BJ (cell line): ENCODE measurements at places on chromosomes 7 and 10.

DNA sequence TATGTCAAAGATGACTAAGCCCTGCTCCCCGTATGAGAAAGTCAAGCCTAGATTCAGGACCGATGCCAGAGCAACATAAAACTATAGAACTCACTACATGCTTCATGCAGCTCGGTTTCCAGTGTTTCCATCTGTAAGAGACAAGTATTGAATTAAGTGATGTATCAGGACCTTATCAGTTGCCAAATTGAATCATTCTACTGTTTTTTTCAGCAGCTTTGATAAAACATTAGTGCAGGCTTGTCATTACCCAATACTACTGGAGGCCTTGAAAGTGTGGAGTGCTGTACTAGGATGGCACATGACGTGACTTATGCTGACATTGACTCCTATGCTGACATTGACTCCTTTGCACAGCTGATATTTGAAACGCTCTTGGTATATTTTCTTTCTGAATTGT is 10.8 kb upstream of the NRP1 start:
- no peak for DNase-seq

- DNase-seq: no peak
Measured at GRCh38 chr7:121126801-121127534, 138.5 kb downstream of the CPED1 start.

DNA sequence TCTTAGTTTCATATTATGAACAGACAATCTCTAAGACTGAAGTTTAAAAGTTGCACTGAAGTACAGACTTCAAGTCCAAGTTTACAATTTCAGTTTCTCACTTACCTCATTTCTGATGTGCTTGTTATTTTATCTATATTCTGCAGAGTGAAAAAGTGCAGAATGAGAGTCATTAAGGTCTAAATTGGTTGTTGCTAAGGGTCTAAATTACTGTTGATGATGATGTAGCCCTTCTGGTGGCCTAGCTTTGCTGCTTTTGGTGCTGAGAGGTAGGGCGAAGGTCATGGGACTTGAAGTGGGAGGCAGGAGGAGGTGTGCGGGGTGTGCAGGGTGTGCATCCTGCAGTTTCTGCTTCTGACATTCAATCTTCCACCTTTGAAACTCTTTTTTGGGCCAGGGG is 38.8 kb upstream of the NRP1 start:
- DNase-seq: no peak

- no peak for DNase-seq
Measured at GRCh38 chr7:158108646-158109293, 478.9 kb downstream of the PTPRN2 start.

DNA sequence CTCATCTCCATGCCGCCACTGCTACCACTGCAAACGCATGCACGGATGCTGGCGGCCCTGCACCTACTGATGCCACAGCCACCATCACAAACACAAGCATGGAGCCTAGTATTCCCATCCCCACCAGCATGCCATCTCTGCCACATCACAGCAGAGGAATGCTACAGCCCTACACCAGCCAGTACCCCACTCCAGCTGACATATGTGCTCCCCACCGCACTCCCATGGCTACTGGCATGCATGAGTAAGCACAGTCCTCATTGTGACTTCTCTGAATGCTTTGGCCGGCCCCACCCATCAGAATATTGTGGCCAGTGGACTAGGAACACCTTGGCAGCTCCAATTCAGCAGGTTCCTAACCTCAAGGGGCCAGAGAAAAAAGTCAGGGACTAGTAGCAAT is 705.5 kb downstream of the POM121L12 start:
- no peak for DNase-seq

- no peak for DNase-seq
Measured at GRCh38 chr7:142878315-142878714, 7.2 kb downstream of the TRPV6 start.

GRCh38 chr7:151396328-151396970 is 13.4 kb downstream of the WDR86 start:
- DNase-seq: no peak

- no peak for DNase-seq
Measured at GRCh38 chr10:58653139-58653538, 140.5 kb downstream of the BICC1 start.

GRCh38 chr10:3126741-3127346 is 45.7 kb downstream of the PITRM1 start:
- DNase-seq: no peak

DNA sequence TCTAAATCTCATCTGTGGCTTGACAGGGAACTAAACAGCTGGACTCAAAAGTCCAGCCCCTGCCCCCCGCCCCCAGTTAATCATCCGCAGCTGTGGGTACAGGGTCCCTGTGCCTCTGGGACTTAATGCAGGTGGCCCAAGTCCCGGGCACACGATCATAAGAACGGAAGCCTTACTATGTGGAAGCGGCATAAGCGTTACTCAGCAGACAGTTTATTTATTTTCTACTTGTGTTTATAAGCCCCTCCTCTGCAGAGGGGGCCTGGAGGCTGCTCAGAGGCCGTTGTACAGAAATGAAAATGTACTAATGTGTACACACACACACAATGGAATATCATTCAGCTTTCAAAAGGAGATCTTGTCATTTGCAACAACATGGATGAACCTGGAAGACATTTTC is 158.0 kb upstream of the TNS3 start:
- no peak for DNase-seq

- DNase-seq: no peak
Measured at GRCh38 chr10:118753331-118754228, 1.2 kb downstream of the CACUL1 start.

GRCh38 chr7:37234928-37235327 is 213.7 kb downstream of the ELMO1 start:
- DNase-seq: no peak

DNA sequence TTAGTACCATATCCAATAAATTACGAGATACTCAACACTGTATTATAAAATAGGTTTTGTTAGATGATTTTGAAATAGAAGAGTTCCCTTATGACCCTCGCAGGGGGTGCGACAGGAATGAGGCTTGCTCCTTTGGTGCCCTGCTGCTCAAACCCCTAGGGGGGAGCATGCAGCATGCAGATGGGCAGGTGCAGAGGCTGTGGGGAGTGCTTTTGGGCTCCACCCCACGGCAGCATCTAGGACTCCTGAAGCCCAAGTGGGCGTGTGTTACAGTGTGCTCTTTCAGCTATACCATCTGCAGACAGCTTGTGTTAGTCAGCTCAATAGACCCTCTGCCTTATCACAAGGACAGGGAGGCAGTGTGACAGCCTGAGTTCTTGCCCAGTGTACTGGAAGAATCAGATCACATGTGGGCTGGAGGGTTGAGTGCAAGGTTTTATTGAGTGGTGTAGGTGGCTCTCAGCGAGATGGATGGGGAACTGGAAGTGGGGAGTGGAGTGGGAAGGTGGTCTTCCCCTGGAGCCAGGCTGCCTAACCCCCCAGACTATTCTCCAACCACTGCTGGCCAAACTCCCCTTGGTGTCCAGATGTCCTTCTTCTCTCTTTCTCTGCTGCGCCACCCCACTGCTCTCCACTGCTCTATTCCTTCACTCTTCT is 3.1 kb upstream of the MRC1 start:
- no peak for DNase-seq

GRCh38 chr7:114414156-114415063 is at the start of gene FOXP2:
FOXP2 (plus strand) TSS chr7:114414815; CDS start chr7:114426512, 11,697 bp downstream.
- DNase-seq: no peak

DNA sequence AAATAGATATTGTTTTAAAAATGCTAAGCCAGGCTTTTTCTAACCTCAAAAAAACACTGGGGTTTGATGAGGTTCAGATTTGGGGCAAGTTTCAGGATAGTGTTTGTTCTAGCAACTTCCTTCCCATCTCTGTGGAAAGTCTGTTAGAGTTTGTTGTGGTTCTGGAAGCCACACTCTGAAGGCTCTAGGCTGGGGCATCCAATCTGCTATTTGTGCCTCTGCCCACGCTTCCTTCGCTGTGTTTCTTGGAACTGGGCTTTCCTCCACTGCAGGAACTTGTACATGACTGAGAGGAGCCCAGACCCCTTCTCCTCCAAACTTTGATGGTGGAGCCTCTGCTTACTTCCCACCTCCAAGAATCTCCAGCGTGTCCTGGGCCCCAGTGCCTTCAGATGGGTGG is 108.5 kb upstream of the SLC25A13 start:
- DNase-seq: no peak

DNA sequence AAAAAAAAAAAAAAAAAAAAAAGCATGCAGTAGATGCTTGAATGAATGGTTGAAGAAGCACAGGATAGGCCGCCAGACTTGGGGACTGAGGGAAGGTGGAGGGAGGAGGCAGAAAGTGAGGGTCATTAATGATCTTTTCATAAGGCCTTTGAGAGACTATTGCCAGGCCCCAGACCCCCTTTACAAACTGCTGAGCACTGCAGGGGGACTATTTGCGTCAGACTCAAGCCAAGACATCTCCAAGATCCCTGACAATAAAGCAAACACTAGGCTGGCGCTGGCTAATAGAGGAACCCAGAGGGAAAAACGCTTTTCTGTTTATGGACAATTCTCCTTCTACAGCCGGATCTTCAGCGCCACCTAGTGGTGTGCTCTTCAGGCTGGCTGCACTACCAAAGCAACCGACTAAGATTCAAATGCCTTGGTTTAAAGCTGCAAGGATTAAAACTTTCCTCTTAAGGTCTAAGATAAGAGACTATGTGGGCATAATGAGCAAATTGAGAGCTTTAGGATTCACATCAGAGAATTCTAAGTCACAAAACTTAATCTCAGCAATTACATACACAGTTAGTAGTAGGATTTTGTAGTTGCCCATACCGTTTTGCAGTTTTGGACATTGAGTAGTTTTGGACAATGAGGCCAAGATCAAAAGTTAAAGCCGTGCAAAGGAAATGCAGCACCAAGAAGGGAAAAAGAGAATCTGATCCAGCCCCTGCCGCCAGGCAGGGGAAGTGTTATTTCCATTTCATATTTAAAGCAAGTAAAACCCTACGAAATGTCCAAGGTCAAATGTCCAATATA is 17.9 kb upstream of the AGK start:
- DNase-seq: no peak

DNA sequence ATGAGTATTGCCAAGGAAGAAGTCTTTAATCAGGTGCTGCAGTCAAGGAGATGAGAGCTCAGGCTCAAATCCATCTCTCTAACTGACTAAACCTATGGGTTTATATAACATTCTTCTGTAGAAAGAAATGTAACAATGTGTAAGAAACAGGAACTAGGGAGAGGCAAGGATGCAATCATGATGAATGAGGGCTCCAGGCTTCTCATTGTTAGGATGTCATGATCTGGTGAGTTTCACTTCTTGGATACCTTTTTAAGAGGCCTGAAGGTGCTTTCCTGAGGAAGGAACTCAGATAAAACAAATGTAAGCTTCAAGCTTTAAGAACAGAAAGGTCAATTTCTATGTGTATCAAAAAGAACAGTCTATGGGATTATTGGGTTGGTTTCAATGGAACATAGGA is 30.8 kb upstream of the SCIN start:
- DNase-seq: no peak

DNA sequence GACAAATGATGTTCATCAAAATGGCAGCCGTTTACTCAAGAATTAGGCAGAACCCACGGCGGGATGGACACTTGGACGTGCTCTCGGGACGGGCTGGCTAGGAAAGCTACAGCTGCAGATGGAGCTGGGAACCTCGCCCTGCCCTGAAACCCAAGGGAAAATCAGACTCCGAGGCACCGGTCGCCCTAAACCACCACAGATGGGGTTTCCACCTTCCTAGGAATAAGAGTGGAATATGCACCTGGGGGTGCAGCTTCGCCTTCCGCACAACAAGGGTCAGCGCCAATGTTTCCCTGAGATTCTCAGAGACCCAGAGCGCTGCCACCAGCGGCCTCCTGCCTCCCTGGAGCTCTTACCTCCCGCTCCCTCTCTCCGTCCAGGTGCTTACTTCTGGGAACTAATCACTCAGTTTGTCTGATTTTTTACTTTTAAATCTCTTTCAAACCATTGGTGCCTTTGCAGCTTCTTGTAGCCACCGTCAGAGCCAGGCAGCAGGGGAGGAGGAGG is 122.7 kb downstream of the DYNC2I1 start:
- no peak for DNase-seq

GRCh38 chr10:2891770-2892124 is 175.6 kb upstream of the PFKP start:
- no peak for DNase-seq

GRCh38 chr10:114030140-114030539 is 13.5 kb upstream of the ADRB1 start:
- DNase-seq: no peak

GRCh38 chr10:15351099-15351820 is 19.8 kb downstream of the FAM171A1 start:
- no peak for DNase-seq

DNA sequence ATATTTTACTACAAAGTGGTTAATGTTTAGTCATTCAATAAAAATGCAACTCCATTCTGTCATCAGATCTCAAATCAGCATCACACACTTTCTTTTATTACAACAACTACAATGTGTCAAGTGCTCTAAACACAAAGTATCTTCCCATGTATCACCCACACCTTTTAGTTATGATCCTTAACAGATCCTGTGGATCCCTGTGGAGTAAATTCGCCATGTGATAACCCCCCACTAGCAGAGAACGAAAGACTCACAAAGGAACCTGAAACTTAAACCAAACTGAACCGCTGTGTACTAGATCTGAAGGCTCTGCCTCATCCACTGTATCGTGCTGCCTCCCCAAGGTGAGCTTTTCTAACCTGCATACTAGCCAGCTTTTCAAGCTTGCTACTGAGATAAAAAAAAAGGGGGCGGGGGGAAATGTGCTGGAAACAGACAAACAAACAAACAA is 1.7 kb downstream of the DPY19L1 start:
- no peak for DNase-seq

DNA sequence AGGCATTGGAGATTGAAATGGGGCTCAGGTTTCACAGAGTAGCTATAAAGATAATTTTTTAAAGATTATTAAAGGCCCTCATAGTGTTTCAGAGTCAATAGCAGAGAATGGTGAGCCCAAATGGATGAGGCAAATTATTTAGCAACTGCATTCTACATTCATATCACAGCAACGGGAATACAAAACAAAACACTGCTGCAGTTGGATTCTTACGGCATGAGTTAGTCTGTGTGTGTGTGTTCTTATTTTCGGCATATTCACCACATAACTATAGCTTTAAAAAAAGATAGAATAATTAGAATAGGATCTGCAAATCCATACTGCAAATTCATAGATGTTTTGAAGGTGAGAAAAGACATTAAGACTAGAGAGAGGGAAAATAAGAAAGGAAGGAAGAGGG is 66.0 kb downstream of the SUGCT start:
- no peak for DNase-seq

GRCh38 chr10:122435212-122435827 is 19.1 kb upstream of the ARMS2 start:
- DNase-seq: no peak

GRCh38 chr10:44008270-44008916 is 359.7 kb upstream of the ZNF32 start:
- no peak for DNase-seq
